ENCODE measurements at places on chromosomes 16 and 17. TPM values are rescaled to one million over a fixed set of nuclear protein-coding genes. Genes with fewer than 3 reads are reported as not detected.
A peak's percentile ranks its signal among the peaks of the same experiment; 100 is the strongest.

The ETV4 gene
- total RNA-seq = not detected

The SULT1A4 gene
- 2.2 TPM for total RNA-seq

DNA sequence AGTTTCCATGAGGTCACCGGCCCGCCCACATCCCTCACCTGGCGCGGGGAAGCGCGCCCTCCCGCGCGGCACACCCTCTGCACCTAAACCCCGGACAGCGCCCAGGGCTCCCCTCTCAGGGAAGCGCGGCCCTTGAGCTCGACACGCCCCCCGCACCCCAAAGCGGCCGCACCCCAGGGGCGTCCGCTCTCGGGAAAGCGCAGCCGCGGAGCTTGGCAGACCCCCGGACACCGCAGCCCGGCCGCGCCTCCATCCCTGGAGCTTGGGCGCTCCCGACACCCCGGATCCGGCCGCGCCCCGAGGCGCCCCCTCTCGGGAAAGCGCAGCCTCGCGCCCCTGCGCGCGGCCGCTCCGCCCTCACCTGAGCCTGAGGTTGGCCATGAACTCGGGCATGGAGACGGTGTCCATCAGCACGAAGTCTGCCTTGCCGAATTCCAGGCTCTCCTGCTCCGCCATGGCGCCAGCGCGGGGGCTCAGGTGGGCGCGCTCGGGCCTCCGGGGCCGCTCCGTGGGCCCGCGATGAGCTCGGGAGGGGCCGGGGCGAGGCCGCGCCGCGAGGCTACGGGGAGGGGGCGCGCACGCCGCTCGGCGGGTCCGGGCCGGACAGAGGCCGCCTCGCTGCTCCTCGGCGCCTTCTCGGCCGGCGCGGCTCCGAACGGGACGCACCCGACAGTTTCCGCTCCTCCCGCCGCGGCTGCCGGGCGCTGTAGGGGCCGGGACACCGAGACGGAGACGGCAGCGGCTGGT lies at the start of gene MYO1D:
TSS of gene MYO1D (minus strand) at position 708 of the 747 bp plus-strand sequence. CDS start at position 456, 252 bp downstream.
- H3K4me1 ChIP-seq = peaks cover 8% of the 10 kb centered on the region
- H3K27ac ChIP-seq = peak within 1 kb of the TSS; percentile 66
- no peaks in the 10 kb centered on the region for H3K27me3 ChIP-seq
- peak within 1 kb of the TSS; percentile 59 for H3K4me3 ChIP-seq

DNA sequence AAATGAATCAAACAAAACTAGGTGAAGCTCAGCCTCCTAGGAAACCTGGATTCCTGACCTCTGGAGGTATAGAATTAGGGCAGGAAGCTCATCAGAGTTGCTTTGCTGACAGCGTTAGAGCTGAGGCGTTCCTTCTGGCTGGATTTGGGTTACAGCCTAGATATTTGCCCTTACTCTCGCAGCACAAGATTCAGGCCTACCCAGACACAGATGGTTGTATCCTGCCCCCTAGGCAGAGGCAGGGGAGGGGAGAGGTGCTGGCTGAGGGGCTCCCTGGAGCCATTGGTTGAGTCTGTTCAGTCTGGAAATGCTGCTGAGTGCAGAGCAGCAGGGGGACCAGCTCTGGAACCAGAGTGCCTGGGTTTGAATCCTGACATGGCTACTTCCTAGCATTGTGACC lies 78.4 kb downstream of the MPRIP start:
- peak overlapping the region; percentile 12 for H3K27ac ChIP-seq
- peaks cover 49% of the 10 kb centered on the region for H3K4me1 ChIP-seq
- no peaks in the 10 kb centered on the region for H3K36me3 ChIP-seq
- H3K4me3 ChIP-seq = no peak overlapping the region

DNA sequence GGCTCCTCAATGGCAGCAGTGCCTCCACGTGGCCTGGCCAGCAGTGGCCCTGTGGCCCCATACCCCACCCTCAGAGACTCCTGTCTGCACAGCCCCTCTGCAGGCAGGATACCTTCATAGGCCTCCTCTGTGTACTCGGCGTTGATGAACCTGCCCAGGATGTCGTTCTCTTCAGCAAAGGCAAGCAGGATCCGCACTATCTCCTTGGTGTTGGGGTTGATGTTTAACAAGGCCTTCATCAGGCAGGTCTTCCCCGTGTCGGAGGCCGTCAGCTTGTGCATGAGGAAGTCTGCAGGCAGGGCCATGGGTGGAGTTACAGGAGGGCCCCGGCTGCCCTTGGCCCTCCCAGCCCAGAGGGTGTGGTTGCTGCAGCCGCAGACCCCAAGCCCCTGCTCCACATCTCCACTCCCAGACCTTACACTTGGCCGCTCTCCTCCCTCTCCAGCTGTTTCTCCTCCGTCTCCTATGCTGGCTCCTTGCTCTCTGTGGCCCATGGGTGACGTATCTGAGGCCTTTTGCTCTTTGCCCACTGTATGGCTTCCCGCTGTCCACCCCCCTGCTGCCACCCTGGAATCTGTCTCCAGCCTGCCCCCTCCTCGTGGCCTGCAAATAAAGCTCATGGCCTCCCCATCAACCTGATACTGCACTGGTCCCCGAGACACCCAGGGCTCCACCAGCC lies 15.1 kb downstream of the TRPV3 start:
- H3K4me1 ChIP-seq = no peaks in the 10 kb centered on the region
- no peak overlapping the region for H3K27ac ChIP-seq
- H3K4me3 ChIP-seq = no peak overlapping the region
- DNase-seq = no peak

DNA sequence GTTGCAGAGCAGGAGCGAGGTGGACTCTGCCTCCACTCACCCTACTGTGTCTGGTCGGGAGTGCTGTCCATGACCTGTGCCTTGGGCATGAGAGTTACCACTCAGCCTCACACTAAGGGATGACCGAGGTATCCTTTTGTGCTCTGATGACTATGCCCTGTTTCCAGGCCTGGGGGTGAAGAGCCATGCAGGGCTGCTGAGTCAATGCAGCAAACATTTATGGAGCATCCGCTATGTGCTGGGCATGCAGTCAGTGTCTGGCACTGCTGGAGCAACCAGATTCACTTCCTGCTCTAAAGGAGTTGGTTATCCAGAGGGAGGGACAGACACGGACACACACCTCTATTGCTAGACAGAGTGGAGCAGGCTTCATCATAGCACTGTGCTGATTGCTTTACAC lies 7.6 kb upstream of the HNF1B start:
- no peaks in the 10 kb centered on the region for H3K4me1 ChIP-seq
- H3K27ac ChIP-seq = no peak overlapping the region
- no peaks in the 10 kb centered on the region for H3K27me3 ChIP-seq
- no peak for DNase-seq
- no peaks in the 10 kb centered on the region for H3K36me3 ChIP-seq

DNA sequence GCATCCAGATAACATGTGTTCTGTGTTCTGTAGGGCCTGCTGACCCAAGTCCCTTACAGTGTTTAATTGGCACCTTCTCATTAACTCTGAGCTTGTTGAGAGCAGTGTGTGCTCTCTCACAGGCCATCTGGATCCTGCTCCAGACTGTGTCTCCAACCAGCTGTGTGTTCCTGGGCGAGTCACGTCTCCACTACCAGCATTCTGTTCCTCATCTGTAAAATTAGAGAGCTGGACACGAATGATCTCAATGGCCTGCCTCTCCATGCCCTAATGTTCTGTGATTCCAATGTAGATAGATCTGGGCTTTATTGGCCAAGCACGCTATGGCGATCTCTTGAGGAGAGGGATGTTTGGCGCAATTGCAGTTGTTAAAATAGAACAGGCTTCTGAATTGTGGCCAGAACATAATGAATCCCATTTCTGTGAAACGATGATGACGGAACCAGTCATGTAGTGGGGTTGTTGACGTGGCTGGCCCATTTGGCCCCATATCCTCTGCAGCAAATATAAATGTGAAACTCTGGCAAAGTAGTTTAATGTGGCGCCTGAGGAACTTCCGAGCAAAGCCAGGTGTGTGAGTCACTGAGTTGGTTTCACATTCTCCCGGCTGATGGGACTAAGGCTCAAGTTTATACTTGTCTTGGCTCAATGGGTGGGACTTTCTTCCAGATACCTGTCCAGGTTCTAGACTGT lies 22.2 kb downstream of the TBX4 start:
- no peak overlapping the region for H3K27ac ChIP-seq
- H3K4me1 ChIP-seq = no peaks in the 10 kb centered on the region
- no peaks in the 10 kb centered on the region for H3K27me3 ChIP-seq

GRCh38 chr17:65202844-65203571 lies 65.8 kb downstream of the RGS9 start:
- H3K27ac ChIP-seq = no peak overlapping the region
- DNase-seq = no peak
- no peaks in the 10 kb centered on the region for H3K36me3 ChIP-seq
- H3K27me3 ChIP-seq = no peaks in the 10 kb centered on the region
